ENCODE measurements at places on chromosomes 12 and 14. TPM values are rescaled to one million over a fixed set of nuclear protein-coding genes. Genes with fewer than 3 reads are reported as not detected.
A peak's percentile ranks its signal among the peaks of the same experiment; 100 is the strongest.

Gene MAP3K9
- total RNA-seq, result 6.7 TPM

Gene MTRFR
- 11.4 TPM for total RNA-seq

- peak; percentile 24 for DNase-seq
Measured at GRCh38 chr12:77256956-77257355, 191.6 kb upstream of the E2F7 start.

- DNase-seq, result no peak
Measured at GRCh38 chr14:100783630-100784370, 42.1 kb upstream of the MEG3 start.

GRCh38 chr14:92461891-92462290, 51.7 kb upstream of the RIN3 start:
- DNase-seq, result no peak

DNA sequence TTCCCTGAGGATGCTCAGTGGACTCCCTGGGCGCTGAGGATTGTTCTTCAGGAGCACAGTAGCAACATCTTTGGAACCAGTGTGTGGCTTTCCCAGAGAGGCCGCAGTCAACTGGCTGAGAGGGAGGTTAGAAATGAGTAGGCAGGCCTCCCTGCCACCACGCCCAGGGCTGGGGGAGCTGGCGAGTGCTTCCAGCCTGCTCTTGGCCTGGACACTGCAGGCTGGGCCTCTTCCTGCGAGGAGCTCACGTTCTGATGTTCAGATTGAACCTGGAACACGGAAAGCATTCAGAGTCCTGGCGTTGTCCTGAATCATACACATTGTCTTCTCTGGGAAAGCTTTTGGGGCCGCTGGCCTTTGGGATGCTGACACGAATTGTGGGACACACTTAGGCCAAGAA, 15.6 kb downstream of the TSPAN9 start:
- no peak for DNase-seq

- no peak for DNase-seq
Measured at GRCh38 chr12:115004470-115005146, 320.6 kb upstream of the TBX3 start.

DNA sequence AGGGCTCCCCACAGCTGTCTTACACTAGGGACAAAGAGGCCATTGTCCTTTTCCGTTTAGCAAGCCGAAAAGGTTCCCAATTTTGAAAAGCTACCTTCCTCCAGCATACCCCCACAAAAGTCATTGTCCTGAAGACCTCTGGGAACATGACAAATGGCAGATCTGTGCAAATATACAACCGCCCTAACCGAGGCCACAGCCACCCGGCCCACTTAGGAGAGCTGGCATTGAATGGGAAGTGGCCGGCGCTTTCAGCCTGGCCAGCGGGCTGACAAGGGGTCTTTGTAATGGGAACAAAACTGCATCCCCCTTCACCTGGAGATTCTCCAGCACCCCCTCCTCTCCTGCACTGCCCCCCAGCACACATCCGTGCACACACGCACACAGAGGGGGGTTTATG, 48.1 kb upstream of the VASH1 start:
- no peak for DNase-seq

DNA sequence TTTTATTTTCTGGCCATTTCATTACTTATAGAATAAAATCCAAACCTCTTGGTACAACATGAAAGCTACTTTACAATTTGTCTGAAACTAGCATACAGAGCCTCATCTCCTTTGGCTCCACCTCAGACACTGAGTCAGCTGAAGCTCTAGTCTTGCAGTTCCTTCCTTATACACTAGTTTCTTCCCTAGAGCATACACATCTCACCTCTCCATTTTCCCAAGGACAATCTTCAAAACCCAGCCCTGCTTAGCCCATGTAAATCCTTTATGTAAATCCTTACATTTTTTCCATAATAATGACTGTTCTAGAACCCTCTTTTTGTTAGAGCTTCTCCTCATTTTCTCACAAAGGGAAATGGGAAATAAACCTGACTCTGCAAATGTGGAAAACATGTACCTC, 463.4 kb downstream of the SLC16A7 start:
- no peak for DNase-seq

DNA sequence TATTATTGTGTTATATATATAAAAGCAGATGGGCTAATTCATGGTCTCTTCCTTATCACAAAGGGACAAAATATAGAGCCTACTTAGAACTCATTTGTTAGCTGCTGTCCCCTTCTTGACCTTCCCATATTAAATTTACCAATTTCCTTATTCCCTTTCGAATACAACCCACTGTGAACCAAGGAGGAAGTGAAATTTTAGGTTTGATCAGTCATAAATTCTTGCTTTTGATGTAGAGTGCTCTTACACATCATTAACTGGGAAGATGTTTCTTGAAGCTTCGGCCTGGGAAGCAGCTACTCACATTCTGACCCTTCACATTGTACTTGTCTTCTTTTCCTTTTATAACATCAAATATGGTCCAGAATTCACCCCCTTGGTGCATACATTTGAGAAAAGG, 579.0 kb downstream of the LRFN5 start:
- DNase-seq, result no peak

DNA sequence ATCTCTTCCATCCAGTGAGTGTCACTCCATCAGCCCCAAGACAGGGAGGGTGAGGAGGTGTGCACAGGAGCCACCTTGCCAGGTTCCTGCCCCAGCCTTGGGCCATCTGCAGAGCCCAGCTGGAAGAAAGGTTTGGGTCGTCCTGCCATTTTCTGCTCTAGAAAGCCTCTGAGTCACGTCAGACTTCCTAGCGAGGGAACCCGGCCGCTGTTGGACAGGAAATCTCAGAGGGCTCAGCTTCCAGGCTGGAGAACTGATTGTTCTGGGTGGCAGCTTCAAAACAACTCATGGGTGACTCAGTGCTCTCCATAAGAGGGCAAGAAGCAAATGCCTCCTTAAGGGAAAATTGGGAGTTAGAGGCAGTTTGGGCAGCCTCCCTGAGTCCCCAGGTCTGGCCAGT, 16.6 kb downstream of the HIP1R start:
- DNase-seq, result no peak

DNA sequence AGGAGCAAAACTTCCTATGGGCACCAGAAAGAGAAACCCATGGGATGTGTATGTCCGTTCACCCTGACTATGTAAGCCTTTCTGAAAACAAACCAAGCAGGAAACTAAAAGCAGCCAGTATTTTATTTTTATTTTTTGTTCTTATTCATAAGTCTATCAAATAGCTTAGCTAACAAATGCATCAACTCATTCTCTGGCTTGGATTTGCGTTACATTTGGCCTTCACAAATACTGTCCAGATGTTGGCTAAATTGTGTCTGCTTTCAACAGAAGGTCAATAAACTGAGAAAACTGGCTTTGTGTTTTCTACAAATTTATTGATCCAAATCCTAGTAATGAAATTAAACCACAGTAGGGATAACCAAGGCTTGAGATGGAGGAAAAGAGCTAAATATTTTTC, 379.0 kb downstream of the NOVA1 start:
- peak; percentile 62 for DNase-seq

Measured in tongue (tissue), 3 donors.